ENCODE measurements at places on chromosomes 6 and 20. TPM values are rescaled to one million over a fixed set of nuclear protein-coding genes. Genes with fewer than 3 reads are reported as not detected.
A peak's percentile ranks its signal among the peaks of the same experiment; 100 is the strongest.

DNA sequence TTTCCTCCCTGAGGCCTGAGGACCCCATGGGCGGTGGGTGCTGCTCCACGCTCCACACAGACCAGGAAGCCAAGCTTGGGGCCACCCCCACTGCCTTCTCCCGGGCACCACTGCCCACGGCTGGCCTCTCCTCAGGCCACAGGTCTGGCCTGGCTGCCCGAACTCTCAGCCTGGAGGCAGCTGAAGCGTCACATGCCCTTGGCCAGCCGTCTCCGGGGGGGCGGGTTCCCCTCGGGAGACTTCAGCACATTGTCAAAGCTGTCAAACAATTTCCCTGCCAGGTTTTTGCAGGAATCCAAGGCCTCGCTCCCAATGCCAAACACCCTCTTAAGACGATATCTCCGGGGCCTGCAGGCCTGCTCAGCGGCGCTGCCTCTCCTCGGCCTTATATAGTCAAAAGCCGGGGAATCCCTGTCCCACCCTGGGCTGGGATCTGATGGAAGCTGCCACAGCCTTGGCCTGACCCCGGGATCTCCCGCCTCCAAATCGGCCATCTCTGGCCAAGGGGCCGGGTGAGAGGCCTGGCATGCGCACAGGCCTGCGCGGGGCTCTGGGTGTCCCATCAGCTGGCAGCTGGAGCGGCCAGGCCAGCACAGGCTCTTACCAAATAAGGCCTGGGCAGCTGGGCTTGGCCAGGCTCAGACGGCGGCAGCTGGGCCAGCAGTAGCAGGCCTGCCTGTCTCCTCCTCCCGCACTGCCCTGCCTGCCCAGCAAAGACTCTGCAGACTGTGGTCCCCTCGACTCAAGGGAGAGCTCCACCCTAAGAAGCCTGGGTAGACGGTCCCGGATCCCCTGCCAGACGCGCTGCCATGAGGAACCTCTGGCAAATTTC, 49.7 kb downstream of the RBM38 start:
- no peak overlapping the region for H3K4me3 ChIP-seq
- H3K27ac ChIP-seq, result peak overlapping the region; percentile 90
- H3K4me1 ChIP-seq, result peaks cover 58% of the 10 kb centered on the region
- no peaks in the 10 kb centered on the region for H3K36me3 ChIP-seq
- no peaks in the 10 kb centered on the region for H3K27me3 ChIP-seq

DNA sequence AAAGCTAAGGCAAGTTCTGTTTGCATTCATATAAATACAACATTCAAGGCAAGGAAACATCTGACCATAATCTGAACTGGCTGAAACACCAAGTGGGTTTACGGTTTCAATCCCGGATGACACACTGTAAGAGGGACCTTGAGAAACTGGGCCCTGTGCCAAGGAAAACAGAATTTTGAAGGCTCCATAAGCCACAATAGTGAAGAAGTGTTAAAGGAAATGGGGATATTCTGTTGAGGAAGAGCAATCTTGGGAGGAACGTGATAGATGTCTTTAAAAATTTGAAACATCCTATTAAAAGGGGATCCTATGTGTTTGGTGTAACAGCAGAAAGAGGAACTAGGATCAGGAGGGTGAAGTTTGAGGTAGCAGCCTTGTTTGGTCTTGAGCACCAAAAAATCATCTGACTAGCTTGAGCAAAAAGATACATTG, 82.4 kb upstream of the TAB2 start:
- H3K27me3 ChIP-seq, result no peaks in the 10 kb centered on the region
- H3K36me3 ChIP-seq, result no peaks in the 10 kb centered on the region
- H3K4me1 ChIP-seq, result no peaks in the 10 kb centered on the region
- H3K4me3 ChIP-seq, result no peak overlapping the region

The TGM3 gene
- total RNA-seq, result 1,413 TPM

GRCh38 chr20:37346236-37346534, 245 bp downstream of the SRC start:
- peaks cover 56% of the 10 kb centered on the region for H3K4me1 ChIP-seq
- H3K27ac ChIP-seq, result peak overlapping the region; percentile 94
- no peak for DNase-seq
- H3K27me3 ChIP-seq, result no peaks in the 10 kb centered on the region
- no peaks in the 10 kb centered on the region for H3K36me3 ChIP-seq
- peak overlapping the region; percentile 82 for H3K4me3 ChIP-seq

- peak; percentile 66 for DNase-seq
- peak overlapping the region; percentile 78 for H3K4me3 ChIP-seq
- H3K36me3 ChIP-seq, result no peaks in the 10 kb centered on the region
- H3K27ac ChIP-seq, result peak overlapping the region; percentile 83
- no peaks in the 10 kb centered on the region for H3K27me3 ChIP-seq
Measured at GRCh38 chr6:25992413-25993340, 30.1 kb downstream of the TRIM38 start.

All from esophagus squamous epithelium (tissue), 5 donors.